Stimulated activated CD8-positive, alpha-beta memory T cell treated with anti-CD3 and anti-CD28 coated beads, Interleukin-12 subunit alpha, Interleukin-12 subunit beta, amount 100 ng/mL, for 1 hour (primary cell): ENCODE measurements at places on chromosomes 5 and 9.

DNA sequence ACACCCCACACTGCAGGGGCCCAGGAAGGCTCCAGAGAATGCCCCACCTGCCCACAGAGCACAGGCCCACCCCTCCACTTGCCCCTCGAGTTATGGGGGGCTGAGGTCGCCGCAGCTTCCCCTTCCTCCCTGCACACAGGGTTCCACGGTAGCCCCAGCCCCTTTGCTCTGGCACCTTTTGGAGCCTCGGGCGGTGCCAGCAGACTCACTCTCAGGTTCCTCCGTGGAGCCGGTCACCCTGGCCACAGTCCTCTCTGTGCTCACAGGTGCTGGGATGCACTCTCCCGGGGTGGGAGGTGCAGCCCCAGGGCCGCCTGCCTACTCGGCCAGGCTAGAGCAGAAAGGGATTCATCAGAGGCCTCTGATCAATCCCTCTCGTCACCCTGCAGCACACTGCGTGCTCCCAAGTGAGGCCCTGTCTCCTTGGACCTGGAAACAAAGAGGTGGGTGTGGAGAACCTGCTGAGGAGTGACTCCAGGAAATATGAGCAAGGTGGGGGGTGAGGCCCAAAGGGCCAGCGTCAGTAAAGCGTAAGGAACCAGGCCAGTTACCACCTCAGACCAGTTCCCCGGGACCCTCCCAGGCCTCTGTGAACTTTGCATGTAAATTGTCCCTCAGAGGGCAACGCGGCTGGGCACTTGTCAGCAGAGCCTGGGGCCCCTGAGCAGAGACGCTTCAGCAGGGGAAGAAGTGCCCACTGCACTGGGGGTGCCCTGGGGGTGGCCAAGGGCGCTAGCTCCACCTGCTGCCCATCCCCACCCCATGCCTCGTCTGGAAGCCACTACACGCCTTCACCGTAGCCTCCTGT lies 167.8 kb downstream of the OLFM1 start:
- DNase-seq, result no peak

DNA sequence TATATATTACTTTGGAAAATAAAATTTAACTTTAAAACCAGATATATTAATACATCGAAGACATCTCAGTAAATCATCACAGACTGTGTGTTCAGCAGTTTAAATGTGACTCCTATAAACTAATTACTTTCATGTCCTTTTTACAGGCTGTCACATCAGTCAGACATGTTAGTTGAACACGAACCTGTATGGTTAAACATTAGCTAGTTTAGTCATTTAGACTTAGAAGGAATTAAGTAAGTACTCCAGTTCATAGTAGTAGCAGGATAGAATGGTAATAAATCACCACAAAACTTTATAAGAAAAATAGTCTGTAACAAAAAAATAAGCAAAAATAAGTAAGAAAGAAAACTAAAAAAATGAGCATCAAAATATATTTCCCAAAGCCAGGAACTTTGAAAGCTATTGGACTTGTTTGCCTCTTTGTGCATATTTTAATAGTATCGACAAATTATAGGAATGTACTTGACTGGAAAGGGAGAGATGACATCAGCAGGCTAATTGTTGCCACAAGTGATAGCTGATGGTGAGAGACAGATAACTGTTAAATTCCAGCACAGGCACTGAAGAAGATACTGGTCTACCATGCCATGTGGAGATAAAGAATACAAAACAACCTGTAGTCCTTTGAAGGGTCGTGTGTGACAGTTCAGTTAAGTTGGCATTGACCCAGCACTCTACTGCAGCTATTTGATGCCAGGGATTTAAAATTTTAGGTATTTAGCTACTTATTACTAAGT lies 83.9 kb downstream of the RIC1 start:
- DNase-seq, result no peak

DNA sequence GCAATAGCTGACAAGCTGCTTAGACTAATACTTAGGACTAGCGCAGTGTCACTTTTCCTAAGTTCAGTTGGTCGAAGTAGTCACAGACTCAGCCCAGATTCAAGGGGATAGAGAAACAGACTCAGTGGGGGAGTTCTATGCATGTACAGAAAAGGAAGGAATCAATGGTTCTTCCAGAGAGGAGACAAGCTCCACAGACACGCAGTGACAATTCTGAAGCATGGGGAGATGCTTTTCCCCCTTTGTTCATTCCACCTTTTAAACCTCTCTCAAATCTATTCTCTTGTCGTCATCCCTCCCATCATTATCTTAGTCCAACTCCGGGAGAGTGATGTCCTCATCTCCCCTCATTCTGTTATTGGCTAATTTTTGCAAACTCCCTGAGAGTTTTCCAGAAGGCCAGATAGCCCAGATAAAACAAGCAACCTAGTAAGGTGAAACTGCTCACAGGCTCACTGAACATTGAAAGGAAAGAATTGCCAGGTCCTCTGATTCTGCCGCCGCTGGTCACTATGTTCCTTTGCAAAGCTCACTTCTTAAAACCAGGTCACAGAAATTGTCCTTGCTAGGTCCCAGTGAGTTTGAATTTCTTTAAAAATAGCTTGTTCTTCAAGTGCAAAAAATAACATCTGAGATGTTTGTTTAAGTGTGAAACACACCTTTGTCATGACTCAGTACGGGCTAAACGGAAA lies 13.4 kb upstream of the STRBP start:
- no peak for DNase-seq

GRCh38 chr5:75439276-75439675 lies 72.2 kb downstream of the CERT1 start:
- no peak for DNase-seq

GRCh38 chr9:6121707-6122106 lies 93.9 kb upstream of the IL33 start:
- DNase-seq, result no peak

DNA sequence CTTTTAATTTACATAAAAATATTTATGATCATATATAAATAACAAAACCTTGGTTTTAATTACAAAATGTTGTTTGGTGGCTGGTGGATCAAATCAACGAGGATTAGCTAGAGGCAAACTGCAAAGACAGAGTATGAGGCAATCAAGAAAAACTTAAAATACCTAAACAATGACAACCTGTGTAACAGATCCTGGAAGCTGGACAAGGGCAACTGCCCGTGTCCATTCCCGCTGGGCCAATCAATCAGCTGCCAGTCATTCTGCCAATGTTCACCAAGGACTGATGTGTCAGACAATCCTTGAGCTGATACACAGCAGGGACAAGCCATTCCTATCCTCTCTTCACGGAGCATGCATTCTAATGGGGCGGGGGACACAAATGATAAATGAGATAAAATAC lies 3.2 kb upstream of the TENT4A start:
- no peak for DNase-seq

DNA sequence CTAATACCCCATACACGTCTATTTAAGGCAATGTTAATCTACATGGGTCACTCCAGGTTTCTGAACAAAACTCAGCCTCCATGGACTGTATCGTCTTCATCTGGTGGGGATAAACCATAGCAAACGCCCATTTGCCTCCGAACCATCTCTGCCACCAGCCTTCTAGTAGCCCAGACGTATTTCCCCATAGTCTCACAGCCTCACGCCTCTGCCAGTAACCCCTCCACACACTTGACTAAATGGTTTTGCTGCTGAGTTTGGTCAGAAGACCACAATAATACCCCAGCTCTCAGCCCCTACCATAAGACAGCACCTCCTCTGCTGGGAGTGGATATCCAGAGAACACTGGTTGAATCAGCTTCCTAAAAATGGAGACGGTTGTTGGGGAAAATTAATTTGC lies 8.7 kb downstream of the ERAP2 start:
- DNase-seq, result no peak

- no peak for DNase-seq
Measured at GRCh38 chr9:129550199-129550839, 70.6 kb downstream of the C9orf50 start.

- DNase-seq, result no peak
Measured at GRCh38 chr9:114798780-114799427, 6.9 kb downstream of the TNFSF15 start.

- no peak for DNase-seq
Measured at GRCh38 chr9:101418518-101419430, 16.8 kb downstream of the ALDOB start.

DNA sequence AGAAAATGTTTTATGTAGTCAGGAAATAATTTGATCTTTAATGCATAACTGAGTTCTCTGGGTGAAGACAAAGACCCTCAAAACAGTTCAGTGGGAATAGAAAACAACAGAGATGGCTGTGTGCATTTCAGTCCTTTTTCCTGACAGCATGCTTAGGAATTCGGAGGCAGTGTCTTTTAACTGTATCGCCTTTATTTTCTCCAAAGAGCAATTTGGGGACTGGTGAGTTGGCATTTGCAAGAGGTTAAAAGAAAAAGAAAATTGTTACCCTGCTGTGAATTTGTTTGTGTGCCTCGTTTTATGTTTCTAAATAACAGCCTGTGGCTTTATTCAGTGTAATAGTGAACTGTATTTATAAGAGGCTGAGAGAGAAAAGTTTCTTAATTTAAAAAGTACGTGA lies 227.8 kb upstream of the DMAC1 start:
- DNase-seq, result no peak

- no peak for DNase-seq
Measured at GRCh38 chr5:136159457-136159856, 26.8 kb downstream of the SMAD5 start.

DNA sequence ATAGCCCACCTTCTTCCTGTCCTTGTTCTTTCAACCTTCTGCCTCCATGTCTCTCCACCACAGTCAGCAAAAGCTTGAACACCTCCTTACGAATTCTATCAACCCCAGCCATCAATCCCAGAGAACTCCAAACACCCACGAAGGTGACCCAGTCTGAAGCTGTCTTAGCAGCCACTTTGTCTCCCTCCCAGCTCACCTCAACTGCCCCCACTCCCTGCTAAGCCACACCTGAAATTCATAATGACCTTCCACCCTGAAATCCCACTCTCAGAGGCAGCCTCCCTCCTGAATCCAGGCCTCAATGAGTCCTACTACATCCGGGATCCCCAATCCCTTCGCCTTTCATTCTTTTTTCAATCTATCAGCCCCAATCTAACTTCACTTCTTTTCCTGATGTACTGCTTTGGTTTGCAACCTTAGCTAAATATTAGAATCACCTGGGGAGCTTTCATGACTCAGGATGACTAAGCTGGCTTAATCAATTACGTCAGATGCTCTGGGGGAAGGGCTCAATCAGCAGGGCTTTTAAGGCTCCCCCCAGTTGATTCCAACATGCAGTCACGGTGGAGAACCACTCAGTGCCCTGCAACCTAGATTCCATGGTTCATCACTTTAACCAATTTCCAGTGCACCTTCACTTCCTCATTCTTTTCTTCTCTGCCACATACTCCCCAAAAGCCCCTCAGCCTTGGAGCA lies 32.2 kb downstream of the BHMT start:
- no peak for DNase-seq

- DNase-seq, result no peak
Measured at GRCh38 chr5:17995997-17996396, 361.7 kb downstream of the TAF11L14 start.

DNA sequence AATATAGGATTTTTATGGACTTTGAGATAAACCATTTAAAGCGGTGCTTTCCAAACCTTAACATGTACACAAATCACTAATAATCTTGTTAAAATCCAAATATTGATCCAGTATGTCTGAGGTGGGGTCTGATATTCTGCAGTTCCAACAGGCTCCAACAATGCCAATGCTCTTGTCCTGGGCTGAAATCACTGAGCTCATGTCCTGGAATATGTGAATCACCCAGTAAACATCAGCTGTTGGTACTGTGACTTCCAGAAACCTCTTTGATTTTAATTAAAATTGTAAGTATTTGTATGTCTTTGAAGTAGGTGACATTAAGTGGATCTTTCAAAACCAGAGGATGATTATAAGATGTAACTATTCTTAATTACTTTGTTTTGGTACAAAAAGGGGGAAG lies 52.8 kb upstream of the CAST start:
- DNase-seq, result no peak

DNA sequence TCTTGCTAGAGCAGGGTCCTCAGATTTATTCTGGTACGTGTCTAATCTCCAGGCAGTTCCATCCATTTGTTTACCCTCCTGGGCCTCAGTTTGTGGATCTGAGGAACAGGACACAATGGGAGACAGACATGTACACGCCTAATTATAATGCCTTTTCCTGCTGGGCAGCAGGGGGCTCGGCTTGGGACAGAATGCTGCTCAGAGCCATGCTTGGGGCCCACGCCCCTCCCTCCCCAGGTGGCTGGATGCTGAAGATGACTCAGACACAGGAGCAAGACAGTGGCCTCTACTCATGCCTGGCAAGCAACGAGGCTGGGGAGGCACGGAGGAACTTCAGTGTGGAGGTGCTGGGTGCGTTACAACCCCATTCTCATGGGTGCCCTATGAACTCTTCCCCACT lies 72.7 kb upstream of the ASS1 start:
- no peak for DNase-seq
